Stimulated activated CD4-positive, alpha-beta T cell treated with anti-CD3 and anti-CD28 coated beads, Interleukin-2, amount 100 ng/mL, for 48 hours (primary cell): ENCODE measurements at places on chromosomes 3 and 15.
A peak's percentile ranks its signal among the peaks of the same experiment; 100 is the strongest.

DNA sequence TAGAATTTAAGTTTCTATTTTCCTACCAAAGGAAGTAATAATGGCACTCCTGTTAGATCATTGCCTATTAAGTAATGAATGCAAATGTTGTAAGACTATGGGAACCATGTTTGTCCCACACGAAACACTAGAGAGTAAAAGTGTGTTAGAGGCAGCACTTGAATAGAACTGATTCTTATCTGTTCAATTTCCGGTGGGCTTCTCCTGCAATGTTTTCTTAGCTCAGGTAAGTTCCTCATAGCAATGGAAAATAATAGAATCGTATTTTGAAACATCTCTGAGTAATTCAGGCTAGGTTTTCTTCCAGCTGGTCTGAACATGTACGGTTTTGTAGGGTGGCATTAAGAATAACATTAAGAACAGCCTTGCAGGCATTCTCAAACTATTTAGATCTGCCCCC is 145.3 kb upstream of the LIPC start:
- DNase-seq, result no peak

GRCh38 chr3:100560426-100560825 is 49.0 kb upstream of the ADGRG7 start:
- DNase-seq, result no peak

DNA sequence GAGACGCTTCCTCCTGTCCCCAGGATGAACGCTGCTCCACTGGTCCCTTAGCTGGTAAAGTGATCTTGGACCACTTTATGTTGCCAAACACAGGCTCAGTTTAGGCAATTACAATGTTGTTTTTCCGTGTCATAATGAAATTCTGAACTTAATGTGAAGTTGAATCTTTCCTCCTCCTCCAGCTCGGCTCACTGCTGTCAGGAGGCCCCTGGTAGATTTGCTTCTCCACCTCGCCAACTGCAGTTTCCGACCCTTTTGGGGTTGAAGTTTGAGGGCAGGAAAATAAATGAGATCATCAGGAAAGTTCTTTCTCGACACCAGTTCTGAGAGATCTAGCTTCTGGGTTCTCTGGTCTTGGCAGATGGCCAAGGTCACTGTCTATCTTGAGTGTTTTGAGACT is 27.8 kb downstream of the CFAP161 start:
- DNase-seq, result peak; percentile 6

- DNase-seq, result no peak
These were observed 138.2 kb downstream of the UBE2E2 start for GRCh38 chr3:23341147-23341838.

GRCh38 chr3:55750525-55750924 is 263.4 kb upstream of the WNT5A start:
- DNase-seq, result no peak

- peak; percentile 46 for DNase-seq
These were observed 62.1 kb upstream of the SLC6A11 start for GRCh38 chr3:10753964-10754363.

DNA sequence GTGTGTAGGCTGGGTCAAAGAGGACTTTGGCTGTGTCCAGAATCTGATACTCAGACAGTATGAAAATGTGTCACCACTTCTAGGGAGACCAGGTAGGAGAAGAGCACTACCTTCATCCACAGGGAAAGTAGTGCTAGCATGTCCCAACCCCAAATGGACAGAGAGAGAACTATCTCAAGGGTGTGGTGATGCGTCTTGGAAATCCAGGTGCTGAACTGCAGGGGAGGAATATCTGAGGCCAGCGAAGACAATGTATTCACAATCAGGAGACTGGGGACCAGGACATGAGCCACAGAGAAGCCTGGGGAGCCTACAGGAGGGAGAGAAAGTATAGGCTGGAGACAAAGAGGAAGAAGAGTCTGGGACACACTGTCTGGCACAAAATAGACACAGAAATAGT is 152.0 kb upstream of the WNT5A start:
- DNase-seq, result no peak
